Fibroblast of skin of right biceps (primary cell): ENCODE measurements at places on chromosomes 4 and X.

DNA sequence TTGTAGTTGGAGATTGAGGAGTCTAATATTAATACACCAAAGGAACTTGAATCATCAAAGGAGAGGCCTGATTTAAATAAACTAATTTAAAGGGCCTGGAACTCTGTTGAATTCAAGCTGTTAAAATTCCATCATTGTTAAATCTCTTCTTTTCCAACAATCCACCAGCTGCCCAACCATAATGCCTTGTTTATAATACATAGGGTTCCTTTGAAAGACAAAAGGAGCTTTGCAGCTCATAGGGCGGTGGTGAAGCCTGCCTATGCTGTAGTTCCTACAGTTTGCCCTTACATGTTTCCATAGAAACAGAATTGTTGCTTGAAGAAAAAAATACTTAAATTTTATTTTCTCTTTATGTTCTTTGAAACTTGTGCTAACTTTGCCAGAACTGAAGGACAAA lies 102.8 kb downstream of the GLUD2 start:
- DNase-seq, result no peak

DNA sequence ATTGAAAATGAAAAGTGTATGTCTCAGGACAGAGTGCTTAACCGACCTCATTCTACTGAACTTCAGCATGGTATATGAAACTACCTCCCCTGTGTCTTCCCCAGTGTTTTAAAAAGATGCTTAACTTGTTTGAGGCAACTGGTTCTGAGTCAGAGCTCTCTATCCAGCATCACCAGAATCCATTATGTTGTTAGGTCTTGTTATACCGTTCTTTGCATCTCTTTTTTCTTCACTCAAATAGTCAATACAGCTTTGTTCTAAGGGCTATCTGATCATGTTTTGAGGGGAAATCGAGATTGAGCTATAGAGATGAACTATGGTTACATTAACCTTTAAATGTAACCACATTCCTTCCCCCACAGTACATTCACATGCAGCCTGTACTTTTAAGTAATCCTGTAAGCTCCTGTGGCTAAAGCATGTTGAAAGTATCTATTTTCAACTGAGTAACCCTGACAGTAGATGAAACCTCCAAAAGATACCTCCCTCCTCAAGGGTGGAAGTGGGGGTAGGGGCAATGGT lies 514.4 kb downstream of the RPA4 start:
- peak; percentile 19 for DNase-seq

DNA sequence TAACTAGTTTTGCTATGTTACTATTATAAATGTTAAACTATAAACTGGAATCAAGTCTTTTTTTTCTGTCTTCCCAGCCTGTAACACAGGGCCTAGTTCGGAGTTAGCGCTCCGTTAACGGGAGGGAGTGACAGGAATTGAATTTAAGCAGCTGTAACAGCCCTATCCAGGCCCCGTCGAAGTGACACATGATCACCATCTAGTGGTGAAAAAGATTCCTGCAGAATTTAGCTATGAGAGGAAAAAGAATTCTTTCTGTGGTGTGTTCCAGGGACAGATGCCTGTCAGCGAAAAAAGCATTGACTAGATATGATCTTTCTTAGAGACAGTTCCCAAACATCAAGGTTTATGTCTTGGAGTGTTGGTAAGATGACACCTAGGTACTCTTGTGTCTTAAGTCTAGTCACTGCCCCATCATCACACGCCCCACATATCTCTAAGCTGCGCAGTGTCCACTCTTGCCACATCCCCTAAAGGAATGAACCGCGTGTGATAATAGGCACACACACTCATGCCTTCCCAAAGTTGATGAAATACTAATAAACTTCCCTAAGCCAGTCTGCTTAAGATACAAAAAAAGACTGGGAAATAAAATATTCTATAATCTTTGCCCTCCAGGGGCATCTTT lies 2.1 kb downstream of the GAB3 start:
- DNase-seq, result peak; percentile 49

DNA sequence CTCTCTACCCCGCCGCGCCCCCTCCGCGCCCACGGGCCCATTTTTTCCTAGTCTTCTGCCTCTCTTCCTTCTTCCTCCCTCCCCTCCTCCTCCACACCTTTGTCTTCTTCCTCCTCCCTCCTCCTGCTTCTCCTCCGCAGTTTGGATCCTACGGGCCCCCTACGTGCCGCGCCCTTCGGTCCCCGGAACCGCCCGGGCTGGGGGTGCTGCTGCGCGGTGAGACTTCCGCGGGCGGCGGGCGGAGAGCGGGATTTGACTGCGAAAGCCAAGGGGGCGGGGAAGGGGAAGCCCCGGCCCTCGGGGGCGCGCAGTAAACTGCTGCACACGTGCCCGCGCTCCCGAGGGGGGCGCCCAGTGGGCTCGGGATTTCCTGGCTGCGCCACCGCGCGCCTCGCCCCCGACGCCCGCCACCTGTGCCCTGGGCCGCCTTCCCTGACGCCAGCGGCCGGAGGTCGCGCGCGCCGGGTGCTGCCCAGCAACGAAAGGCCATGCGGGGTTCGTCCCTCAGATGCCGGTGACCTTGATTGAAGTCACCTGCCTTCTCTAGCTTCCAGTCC lies 3.3 kb upstream of the NKX3-2 start:
- no peak for DNase-seq

DNA sequence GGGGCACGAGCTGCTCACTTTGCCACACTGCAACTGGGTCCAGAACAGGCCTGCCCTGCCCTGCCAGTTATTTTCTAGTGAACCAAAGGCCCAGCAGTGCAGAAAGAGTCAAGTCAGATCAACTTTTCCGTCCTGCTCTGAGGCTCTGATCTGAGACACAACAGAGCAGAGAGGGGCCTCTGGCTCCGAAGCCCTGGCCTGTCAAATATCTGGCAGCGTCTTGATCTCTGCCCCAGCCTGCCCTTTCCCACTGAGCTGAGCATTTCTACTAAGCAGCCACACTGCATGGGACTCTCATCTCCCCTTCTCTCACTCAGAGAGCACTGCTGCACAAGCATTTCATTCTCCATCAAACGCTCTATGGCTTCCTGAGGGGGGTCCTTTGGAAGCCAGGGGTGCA lies 11.8 kb downstream of the IGFBP7 start:
- no peak for DNase-seq

DNA sequence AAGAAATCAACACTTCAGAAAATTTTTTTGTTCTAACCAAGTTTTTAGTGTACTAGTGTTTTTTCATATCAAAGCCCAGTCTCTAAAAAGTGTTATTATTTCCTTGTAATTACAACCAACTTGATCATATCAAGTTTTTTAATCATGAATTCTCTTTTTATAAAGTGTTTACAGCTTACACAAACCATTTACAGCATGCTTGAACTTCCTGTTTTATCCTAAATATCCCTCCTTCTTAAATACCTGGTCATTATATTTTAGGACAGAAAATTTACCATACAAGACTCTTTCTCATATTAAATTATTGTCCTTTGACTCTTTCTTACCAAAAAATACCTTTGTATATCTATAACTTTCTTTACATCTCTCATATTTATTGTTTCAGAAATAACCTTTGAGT lies 89.4 kb upstream of the NPY2R start:
- DNase-seq, result no peak

- no peak for DNase-seq
Observed at GRCh38 chrX:132382068-132382467, 106.8 kb downstream of the MBNL3 start.

- DNase-seq, result no peak
Observed at GRCh38 chr4:68865188-68865638, 49.4 kb downstream of the UGT2B10 start.

- DNase-seq, result no peak
Observed at GRCh38 chr4:56244681-56245080, 142.6 kb downstream of the AASDH start.

DNA sequence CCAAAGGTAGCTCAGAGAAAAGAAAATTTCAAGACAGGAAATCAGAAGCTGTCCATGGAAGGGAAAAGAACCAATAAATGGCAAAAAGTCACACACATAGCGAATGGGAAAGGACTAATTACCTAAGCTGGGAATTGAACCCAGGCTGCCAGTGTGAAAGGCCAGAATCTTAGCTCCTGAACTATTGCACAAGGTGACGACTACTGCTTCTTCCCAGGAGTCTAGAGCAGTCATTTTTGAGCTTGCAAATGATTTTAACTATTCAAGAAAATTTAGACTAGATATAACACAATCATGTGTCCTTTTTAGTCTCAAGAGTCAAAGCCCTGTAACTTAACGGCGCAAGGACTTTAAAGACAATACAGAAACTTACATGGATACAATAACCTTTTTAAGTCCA lies 34.1 kb upstream of the ZNF81 start:
- no peak for DNase-seq

DNA sequence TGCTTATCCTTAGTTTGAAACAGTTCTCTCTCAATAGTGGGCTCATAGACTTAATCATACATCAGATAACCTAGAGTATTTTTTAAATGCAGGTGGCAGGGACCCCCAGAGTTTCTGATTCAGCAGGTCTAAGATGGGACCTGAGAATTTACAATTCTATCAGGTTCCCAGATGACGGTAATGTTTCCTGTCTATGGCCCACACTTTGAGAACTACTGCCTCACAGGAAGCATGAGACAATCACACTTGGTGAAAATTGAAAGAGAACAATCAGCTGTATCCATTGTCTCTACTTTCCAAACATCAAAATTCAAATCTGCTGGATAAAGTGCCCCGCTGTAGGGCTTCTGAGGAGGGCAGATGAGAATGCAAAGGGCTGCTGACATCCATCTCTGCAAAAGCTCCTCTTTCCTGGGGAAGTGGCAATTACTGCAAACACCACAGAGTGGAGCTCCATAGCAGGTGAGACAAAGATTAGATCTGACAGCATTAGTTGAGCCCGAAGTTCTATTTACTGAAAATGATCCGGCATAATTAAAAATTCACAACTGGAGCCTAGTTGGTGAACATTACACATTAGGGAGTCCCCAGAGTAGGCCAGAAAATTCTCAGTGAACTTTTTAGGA lies 187.8 kb upstream of the MBNL3 start:
- no peak for DNase-seq

DNA sequence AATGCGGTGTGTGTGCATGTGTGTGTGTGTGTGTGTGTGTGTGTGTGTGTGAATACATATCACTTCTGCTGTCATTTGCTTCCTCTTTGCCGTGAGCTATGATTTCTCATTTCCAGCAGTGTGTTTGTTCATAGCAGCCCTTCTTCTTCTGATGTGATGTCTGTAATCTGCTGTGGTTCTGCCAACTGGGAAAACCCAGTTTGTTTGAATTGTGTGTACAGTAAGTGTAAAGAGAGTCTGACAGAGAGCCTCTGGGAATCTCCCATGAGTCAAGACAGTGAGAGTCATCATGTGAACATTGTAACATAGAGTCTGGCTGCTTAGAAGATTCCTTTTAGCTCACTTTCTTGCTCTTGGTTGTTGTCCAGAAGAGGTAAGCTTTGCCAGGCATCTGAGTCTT lies 8.4 kb upstream of the NWD2 start:
- no peak for DNase-seq

- DNase-seq, result no peak
Observed at GRCh38 chr4:67320645-67321044, 224.7 kb downstream of the CENPC start.

DNA sequence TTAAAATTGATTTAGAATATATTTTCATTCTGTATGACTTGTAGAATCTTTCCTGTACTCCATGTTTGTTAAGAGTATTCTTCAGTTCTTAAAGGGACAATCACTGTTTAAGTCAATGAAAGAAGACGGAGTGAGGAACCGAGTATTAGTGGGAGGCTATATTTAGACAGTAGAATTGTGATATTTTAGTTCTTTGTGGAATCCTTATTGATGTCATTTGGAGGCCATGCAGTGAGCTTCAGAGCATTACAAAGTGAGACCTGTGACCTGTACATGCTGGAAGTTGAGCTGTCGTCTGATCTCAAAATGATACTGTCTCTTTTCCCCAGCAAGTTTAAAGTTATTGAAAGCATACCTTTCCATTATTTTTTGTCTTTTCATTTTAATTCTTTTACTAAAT lies 394.7 kb downstream of the GALNTL6 start:
- DNase-seq, result no peak

GRCh38 chrX:136750364-136750763 lies 30.4 kb downstream of the ARHGEF6 start:
- no peak for DNase-seq

DNA sequence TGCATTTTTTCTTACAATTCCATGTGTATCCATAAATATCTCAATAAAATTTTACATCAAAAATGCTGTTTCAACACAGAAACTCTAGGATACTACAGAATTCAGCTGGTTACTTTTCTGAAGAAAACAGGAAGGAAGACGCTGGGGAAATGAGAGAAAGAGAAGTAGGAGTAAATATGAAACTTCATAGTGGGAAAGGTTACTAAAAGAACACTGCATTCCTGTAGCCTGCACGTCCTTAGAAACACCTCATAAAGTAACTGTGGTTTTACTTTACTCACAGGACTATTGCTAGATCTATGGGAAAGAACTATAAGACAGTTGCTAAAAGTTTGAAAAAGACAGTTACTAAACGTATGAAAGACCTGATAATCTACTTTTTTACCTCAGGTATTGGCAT lies 23.1 kb downstream of the ATP11C start:
- DNase-seq, result no peak

GRCh38 chr4:52192001-52192400 lies 140.9 kb downstream of the SPATA18 start:
- no peak for DNase-seq

- DNase-seq, result no peak
Observed at GRCh38 chrX:96919672-96920071, 36.0 kb downstream of the RPA4 start.

DNA sequence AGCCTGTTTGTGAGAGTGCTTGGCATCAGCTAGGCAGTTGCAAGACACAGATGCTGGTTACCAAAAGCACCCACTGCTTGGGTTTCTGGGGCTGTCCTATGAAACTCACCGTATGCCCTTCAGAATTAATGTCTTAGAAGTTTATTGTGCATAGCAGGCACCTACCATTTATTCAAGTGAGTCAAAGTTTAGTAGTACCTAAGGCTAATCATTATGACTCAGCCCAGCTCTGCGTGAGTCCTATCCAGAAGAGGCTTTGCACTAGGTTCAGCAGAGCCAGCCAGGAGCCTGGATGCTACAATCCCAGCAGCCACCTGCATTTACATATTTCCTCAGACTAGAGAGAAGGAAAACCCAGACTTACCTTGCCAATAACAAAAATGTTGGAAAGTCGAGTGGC lies 4.2 kb downstream of the RPS4X start:
- DNase-seq, result peak; percentile 40

DNA sequence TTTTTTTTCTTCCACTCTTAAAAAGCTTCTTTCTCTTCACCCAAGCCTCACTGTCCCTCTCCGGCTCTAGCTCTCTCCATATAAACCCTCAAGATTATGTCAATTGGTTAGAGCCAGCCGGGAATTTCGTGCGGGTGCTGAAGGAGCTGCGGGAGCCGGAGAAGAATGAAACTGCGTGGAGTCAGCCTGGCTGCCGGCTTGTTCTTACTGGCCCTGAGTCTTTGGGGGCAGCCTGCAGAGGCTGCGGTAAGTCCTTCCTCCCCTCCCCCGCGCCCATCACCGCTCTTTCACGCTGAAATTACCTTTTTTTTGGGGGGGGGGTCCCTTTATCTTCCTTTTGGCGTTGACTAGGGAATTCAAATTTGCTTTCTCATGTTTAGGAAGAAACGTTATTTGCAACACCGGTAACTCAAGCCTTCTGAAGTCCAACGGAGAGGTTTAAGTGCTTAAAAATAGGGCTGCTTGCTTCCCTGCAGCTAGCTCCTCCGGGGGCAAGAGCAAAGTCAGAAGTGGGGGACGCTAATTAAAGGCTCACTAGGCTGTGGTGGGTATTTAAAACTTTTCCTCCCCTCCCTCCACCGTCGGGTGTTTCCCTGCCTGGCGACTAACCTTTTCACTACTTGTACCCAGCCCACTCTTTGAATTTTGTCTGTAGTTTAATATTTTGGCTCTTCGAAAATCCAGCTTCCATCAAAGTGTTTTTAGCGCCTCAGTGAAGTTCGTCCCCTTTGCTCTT lies 491 bp downstream of the COL4A5 start:
- peak; percentile 26 for DNase-seq

- no peak for DNase-seq
Observed at GRCh38 chr4:88244816-88245579, 39.4 kb downstream of the PPM1K start.
